T-helper 2 cell (primary cell): ENCODE measurements at places on chromosomes 7 and 10.
A peak's percentile ranks its signal among the peaks of the same experiment; 100 is the strongest.

- DNase-seq: no peak
These were observed 21.4 kb downstream of the KCNK18 start for GRCh38 chr10:117218654-117219053.

GRCh38 chr10:6279540-6280267 is 77.0 kb downstream of the PFKFB3 start:
- DNase-seq: no peak

DNA sequence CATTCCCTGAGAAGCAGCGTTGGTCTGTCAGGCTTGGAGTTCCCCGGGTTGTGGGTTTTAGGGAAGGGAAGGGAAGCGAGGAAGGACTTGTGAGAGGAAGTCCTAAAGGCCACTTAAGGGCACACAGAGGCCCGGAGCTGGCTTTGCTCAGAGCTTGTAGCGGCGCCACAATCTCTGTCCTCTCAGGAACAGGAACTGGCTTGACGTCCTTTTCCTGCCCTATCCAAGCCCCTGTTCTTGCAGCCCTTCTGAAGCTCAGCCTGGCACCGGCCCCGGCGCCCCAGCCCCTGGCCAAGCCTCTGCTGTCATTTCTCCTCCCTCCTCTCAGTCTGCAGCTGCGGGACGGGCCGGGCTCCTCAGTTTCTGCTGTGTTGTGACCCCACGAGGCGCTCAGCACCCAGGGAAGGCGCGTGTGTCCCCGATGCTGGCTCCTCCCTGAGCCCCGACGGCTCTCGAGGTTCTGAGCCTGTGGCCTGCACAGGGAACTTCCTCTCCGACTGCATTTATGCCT is at the start of gene GIMAP8:
GIMAP8 (plus strand) TSS at position 140 of the 511 bp plus-strand sequence. CDS start 16,069 bp downstream, outside the sequence.
- peak; percentile 76 for DNase-seq

- DNase-seq: no peak
These were observed 46.8 kb downstream of the GNAI1 start for GRCh38 chr7:80181411-80181810.

DNA sequence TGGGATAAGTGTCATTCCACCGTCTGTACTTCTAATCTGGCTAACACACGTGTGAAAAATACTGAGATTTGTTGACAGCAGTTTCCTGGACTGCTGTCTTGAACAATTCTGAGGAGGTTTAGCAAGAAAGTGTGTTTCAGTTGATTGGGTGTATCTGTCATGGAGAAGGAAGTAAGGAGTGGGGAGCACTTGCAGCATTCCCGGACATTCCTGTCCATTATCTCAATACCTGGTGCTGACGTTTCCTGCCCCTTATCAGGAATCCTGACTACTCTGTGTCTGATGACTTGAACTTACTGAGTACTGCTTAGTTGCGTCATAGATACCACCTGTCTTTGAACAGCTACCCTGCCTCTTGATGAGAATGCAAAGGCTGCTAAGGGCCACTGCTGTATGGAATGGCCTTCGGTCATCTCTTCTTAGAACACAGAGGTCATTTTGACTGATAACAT is 72.0 kb upstream of the VKORC1L1 start:
- DNase-seq: no peak

- no peak for DNase-seq
These were observed 43.1 kb upstream of the CHCHD3 start for GRCh38 chr7:133124974-133125373.

DNA sequence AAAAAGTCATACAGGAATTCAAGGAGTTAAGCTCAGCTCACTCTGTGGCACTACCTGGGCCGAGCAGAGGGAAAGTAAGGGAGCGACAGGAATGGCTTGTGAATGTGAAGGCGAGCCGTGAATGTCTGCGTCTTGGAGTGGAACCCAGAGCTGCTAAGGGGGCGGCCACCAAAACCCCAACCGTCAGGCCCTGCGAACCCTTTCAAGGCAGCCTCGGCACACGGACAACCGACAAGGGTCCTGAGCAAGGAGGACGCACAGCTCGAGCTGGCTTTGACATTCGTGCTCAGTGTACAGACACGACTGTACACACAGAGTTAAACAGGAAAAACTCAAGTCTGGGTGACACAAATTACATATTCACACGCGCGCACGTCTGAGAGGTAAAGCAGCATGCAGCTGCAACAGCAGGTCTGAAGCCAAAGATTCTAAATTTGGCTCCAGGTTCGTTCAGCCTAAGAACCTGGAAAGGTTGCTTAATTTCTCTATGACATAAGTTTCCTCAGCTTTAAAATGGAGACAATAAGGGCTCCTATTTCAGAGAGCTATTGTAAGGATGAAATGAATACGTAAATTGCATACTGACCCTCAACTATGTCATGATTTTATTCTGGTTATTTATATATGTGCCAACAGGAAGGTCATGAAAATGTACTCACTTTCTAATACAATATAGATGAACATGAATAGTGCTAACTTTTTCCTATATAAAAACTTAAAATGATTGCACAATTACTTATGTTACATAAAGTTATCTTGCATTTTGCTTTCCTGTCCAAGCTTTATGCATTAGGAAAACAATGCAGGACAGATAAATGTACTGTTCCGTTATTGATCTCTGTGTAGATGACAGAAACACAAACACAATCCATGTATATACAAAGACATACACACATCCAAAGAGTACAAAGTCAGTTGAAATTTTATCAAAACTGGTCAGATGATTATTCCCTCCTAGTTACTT is 192.9 kb downstream of the ZMYND11 start:
- no peak for DNase-seq
